ENCODE measurements at places on chromosomes 7 and 10. TPM values are rescaled to one million over a fixed set of nuclear protein-coding genes. Genes with fewer than 3 reads are reported as not detected.

DNA sequence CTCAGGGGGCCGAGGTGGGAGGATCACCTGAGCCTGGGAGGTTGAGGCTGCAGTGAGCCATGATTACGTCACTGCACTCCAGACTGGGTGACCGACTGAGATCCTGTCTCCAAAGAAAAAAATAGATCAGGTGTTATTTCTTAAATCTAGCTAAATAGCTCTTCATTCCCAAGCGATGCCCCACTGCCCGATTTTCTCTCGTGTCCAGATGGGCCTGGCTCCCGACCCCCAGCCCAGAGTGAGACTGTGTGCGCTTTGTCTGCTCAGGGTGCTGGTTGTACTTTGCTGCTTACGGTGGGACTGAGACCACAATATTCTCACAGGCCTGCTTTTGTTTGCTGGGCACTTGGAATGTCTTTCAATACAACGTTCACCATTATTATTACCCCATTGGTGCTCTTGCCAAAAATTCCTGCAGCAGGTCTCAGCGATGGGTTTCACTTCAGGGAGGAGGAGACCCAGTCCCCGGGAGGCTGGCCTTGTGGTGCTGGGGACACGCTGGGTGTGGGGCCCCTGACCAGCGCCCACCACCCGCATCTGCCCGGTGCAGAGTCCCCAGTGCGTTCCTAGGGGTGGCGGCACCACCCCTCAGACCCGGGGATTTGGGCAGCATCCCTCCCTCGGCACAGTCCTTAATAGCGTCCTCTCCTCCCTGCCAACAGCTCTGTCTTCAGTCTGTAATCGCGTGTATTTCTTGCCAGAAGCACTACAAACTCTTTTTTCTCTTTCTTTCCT is 20.4 kb upstream of the DPYSL4 start:
- DNase-seq, result no peak

GRCh38 chr7:52525772-52526341 is 509.6 kb upstream of the POM121L12 start:
- DNase-seq, result no peak

GRCh38 chr10:62640411-62640810 is 164.1 kb upstream of the ADO start:
- DNase-seq, result no peak

ANXA8 gene
- 0.09 TPM for polyA plus RNA-seq

DNA sequence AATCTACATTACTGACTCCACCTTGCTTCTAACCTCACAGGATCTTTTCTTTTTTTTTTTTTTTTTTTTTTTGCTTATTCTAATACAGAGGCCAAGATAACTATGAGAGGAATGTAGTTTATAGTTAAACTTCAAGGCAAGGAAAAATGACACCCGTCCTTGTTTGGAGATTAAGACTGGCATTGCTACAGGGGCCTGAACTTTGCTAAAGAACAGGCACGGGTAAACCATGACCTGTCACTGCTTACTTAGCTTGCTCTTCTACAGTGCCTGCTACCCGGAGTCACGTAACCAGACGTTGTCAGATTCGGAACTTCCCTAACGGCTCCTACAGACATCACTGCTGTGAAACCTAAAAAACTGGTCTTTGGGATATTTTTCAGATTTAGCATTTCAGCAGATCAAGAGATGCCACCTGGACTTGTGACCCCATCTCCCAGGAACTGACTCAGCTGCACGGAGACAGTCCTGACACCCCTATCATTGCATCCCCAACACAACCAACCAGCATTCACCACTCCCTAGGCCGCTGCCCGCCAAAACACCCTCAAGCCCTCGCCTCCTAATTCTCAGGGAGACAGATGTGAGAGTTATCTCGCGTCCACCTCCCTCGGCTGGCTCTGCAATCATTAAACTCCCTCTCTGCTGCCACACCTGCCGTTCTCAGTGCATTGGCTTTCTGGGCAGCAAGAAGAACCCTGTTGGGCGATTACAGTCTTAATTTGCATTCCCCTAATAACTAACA is 27.5 kb downstream of the MAD1L1 start:
- no peak for DNase-seq

MSMB gene
- 1.4 TPM for polyA plus RNA-seq

DNA sequence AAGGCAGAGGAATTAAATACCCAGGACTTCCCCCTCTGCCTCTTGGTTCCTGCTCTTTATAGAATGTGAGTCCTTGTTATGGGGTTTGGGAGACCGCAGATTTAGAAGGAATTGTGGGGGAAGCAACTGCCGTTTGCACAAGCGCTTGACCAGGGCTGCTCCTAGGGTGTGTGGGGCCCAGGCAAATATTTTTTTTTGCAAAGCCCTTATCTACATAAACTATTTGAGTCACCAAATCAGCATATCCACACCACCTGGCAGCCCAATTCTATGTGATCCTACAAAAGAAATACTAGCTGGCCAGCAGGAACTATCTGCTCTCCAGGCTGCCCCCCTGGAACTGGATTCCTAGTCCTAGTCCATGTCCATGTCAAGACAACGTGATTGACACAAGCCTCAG is 33.4 kb upstream of the YAE1 start:
- DNase-seq, result no peak
